Karpas-422 (cell line): ENCODE measurements at places on chromosomes 7 and 10.

DNA sequence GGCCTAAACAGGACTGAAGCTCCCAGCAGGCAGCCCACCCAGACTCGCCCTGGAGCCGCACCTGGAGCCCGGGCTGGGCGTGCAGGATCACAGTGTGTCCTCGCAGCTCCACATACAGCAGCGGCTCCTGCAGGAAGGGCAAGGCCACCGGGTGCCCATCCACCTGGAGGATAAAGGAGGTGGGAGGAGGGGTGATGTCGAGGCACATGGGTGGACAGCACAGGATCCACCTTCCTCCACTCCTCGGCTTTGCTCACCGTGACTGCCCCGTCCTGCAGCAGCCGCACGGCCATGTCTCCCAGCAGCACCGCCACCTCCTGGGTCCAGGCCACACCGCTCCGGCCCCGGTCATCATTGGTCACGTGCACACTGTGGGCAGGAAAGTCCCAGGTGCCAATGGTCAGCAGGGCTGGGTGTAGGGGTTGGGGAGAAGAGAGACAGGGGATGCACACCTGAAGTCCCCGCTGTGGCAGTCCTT lies 16.8 kb downstream of the ATP6V1F start:
- no peak for DNase-seq

DNA sequence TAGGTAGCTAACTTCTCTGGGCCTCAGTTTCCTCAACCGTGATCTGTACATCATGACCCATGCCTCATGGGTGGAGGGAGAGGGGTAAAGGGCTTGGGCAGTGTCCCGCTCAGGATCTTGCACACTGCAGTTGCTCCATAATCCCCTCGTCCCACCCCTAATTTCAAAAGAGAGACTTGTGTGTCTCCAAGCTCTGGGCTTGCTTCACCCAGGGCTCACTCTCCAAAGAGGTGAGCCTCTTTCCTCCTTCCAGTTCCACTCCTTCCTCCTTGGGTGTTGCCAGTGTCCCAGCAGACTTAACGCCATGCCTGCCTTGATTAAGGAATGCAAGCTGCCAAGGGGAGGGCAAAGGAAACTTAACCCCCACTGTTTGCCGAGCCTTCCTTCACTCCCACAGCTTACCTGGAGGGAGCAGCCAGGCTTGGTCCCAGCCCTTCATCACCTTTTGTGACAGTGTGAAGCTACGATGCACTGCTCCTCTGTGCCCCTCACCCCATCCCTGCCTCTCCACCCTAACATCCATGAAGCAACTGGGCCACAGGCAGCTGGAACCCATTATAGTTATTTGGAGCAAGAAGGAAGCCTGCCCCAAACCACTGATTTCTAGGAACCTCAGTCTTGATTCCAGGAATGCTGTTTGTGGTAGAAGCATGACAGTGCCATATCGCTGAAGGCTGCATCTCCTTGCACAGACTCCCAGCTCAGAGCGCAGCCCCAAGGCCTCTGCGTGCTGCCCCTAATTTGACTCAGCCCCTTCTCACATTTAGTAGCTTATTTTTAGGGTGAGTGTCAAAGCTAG lies 363.3 kb downstream of the TNS3 start:
- DNase-seq = no peak

- peak; percentile 61 for DNase-seq
Measured at GRCh38 chr10:13769946-13770345, 183.2 kb downstream of the PRPF18 start.

- peak; percentile 58 for DNase-seq
Measured at GRCh38 chr7:98283127-98283886, 1.8 kb downstream of the BRI3 start.

- no peak for DNase-seq
Measured at GRCh38 chr10:98919899-98920298, 315.8 kb downstream of the HPSE2 start.

- no peak for DNase-seq
Measured at GRCh38 chr7:159030490-159031134, 114.1 kb downstream of the VIPR2 start.

- DNase-seq = no peak
Measured at GRCh38 chr7:87445897-87446296, 29.6 kb downstream of the ABCB4 start.

- DNase-seq = no peak
Measured at GRCh38 chr10:59687657-59688056, 22.0 kb downstream of the SLC16A9 start.

DNA sequence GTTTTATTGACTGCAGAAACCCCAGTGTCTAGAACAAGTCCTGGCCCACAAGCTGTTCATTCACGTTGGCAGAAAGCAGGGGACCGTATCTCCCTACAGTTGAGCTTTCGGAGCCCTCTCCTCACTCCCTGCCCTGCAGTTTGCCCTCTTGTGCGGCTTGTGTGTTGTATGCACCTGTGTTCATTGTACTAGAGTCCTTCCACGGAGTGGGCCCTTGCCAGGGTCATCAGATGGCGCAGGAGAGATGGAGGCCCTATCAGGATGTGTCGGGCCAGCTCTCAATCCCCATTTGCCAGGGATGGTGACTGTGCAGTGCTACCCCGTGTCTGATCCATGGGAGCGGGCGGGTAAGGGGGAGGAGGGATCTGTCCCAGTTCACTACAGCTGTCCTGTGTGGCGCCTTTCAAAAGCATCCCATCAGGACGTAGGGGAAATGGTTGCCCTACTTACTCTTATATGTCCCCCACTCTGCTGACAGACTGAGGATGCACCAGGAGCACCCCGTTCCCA lies 77.4 kb upstream of the PRR15 start:
- DNase-seq = no peak

DNA sequence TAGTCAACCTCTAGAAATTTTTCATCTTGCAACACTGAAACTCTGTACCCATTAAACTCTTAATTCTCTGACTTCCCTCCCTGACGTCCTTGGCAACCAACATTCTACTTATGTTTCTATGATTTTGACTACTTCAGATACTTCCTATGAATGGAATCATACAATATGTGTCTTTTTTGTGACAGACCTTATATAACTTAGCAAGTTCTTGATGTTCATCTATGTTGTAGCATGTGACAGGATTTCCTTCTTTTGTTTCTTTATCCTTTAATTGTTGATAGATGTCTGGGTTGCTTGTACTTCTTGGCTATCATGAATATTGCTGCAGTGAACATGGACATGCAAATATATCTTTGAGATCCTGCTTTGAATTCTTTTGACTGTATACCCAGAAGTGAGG lies 240.8 kb downstream of the ADK start:
- no peak for DNase-seq

- DNase-seq = no peak
Measured at GRCh38 chr10:78890506-78890905, 178.3 kb upstream of the ZMIZ1 start.

GRCh38 chr10:84205049-84205852 lies 10.9 kb downstream of the CDHR1 start:
- peak; percentile 74 for DNase-seq

DNA sequence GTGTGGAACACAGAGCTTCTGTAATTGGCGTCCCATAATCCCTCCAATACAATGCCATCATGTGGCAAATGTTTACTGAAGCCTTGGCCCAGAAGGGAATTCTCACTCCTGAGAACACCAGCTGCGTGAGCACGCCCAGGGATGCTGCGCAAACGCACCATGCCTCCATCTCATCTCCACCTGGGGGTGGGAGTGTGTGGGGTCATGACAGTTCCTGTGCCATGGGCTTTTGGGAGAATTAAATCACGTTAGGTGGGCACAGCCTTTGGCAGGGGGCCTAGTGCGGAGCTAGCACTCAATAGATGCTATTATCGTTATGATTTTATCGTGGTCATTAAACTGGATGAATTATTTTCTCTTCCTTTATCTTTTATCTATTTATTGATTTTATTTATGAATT lies 15.8 kb downstream of the WDFY4 start:
- no peak for DNase-seq

DNA sequence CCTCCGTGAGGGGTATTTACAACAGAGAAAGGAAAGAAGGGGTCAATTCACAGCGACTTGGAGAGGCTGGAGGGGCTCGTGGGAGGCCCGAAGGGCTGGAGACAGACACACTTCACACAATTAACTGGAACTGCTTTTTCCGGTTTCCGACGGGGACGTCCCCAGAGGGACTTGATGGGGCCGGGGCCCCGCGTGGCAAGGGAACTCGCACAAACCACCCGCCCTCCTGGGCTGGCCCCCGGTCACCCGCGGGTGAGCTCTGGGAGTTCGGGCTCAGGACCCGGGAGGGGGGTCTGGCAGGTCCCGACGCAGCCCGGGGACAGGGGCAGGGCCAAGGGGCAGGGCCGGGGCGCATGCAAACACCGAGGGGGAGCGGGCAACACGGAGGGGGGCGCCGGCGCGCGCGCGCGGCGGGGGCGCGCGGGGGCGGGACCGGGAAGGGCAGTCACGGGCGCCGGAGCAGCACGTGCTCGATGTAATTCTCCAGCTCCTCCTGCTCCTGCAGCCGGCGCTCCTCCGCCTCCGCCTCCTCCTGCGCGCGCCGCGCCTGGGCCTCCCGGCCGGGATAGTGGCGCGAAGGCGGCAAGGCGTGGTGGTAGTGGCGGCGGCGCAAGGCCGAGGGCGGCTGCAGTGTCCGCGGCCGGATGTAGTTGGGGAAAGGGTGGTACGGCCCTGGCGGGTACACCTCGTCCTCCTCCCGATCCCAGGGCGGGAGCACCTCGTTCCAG lies 2.7 kb downstream of the VGF start:
- DNase-seq = peak; percentile 94

GRCh38 chr7:119421657-119422056 lies 851.3 kb upstream of the KCND2 start:
- DNase-seq = no peak

GRCh38 chr10:13268841-13269240 lies 31.0 kb downstream of the PHYH start:
- no peak for DNase-seq

- no peak for DNase-seq
Measured at GRCh38 chr10:116769791-116770190, 27.4 kb upstream of the HSPA12A start.

DNA sequence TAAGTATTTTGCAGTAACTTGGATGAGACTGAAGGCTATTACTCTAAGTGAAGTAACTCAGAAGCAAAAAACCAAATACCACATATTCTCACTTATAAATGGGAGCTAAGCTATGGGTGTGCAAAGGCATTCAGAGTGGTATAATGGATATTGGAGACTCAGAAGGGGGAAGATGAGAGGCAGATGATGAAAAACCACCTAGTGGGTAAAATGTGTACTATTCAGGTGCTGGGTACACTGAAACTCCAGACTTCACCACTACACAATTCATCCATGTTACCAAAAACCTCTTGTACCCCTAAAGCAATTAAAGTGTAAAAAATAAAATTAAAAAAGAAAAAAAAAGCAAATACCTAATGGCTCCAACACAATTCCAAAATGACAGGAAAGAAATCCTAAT lies 351.7 kb downstream of the NXPH1 start:
- DNase-seq = no peak

DNA sequence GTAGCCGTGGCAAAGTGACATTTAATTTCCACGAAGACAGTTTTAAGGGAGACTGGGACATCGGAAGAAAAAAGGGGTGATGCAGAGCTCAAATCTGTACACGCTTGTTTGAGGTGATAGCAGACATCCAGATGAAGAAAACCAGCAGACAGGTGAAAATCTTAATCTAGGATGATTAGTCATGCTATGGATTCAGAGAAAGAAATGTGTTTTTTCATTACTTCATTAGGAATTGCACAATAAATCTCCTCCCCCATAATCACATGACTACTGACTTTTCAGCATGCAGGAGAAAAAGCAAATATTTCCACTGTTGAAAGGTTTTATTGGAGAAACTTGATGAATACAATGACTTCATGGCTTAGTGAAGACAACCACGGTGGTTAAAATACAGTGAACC lies 2.5 kb downstream of the NUDT5 start:
- no peak for DNase-seq

DNA sequence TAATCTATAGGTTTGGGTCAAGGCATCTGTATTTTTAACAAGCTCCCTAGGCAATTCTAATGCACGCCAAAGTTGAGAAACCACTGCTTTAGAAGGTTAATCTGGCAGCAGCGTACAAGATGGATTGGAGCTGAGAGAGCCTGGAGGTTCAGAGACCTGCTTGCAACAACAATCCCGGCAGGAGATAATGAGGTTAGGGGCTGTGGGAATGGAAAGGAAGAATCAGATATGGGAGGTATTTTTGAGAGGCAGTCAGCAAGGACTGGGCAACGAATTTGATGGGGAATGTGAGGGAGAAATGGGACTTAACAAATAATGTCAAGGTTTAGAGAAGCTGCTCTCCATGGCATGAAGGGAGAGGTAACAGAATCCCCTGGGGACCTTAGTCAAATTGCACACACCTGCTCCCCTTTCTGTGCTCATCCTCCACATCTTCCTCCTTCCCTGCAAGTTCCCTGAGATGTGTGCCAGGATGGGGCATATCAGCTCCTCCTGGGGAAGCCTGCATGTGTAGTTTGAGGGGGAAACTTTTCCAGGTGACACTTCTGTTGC lies 731.0 kb upstream of the GALNT17 start:
- peak; percentile 77 for DNase-seq

DNA sequence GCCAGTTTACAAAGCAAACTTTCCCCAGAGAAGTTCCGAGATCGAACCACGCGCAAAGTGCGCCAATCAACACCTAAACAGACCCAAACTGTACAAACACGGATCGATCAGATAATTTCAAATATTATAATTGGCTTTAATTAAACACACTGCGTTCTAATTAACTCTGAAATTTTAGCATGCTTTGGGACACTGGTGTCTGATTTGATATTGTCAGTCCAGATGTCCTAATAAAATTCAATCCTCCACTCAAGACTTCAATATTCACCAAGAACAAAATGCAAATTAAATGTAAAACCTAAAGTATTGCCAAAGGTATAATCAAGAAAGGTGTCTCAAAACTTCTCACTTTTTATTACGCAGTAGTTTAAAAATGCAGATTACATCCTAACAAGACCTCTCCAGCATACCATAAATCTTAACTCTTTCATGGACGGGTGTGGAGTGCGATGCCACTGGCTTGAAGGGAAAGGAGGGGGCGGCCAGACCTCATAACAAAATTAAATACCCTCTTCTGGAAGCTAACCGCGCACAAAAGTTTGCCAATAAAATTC lies 5.9 kb upstream of the EBF3 start:
- no peak for DNase-seq

DNA sequence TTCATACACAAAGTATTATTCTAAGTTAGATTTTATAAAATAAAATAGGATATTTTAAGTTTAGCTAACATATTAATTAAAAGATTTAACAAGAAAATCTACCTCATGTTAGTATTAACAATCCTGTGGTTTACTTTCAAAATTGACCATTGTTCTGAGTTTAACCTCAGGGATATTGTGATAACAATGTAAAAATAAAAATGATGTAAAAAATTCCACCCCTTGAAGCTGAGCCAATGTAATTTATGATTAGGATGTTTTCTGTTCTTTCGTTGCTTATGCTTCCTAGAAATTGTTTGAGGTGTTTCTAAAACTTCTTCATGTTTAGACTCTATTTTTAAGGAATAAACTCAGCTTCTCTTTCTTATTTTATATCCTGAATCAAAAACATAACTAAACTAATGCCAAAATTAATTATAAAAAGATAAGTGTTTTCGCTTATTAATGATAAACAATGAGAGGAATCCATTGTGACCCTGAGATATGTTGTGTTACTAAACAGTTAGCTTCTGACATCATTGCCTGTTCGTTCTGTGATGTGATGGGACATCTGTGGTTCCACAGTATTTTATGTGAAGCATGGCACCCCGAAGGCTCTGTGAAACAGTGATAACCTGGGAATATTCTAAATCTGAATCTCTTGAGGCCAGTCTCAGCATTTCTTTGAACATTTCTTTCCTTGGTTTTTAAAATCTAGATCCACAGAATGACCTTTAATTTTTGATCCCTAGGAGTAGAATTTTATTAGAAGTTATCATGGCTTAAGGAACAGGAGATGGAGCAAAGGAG lies 340.8 kb downstream of the ARL4A start:
- DNase-seq = no peak
